Activated CD8-positive, alpha-beta T cell treated with anti-CD3 and anti-CD28 coated beads, Interleukin-2, amount 10 ng/mL, durations not matched to agents 7 days and 5 days (primary cell): ENCODE measurements at places on chromosomes 12 and 14. TPM values are rescaled to one million over a fixed set of nuclear protein-coding genes. Genes with fewer than 3 reads are reported as not detected.

GRCh38 chr12:110345176-110345661 is 58.3 kb downstream of the ANAPC7 start:
- DNase-seq, result no peak

DNA sequence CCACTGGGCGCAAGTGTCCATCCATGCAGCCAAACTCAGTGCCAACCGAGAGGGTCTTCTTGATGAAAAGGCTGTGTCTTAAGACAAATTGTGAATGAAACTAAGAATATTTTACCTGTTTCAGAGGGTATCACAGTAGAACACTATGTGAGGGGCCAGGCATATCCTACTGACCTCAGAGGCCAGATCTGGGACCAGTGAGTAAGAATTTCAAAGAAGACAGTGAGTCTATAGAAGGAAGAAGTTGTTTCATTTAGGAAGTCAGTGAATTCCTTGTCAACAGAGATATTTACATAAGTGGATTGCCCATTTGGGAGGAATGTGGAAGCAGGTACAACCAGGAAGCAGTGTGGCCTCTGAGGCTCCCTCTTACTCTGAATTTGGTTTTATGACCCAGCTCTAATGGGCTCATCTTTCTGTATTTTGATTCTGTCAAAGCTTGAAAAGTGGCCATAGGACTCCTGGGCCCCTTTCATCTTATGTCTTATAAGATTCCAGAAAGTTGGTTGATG is 137.4 kb downstream of the ZNF664 start:
- DNase-seq, result no peak

DNA sequence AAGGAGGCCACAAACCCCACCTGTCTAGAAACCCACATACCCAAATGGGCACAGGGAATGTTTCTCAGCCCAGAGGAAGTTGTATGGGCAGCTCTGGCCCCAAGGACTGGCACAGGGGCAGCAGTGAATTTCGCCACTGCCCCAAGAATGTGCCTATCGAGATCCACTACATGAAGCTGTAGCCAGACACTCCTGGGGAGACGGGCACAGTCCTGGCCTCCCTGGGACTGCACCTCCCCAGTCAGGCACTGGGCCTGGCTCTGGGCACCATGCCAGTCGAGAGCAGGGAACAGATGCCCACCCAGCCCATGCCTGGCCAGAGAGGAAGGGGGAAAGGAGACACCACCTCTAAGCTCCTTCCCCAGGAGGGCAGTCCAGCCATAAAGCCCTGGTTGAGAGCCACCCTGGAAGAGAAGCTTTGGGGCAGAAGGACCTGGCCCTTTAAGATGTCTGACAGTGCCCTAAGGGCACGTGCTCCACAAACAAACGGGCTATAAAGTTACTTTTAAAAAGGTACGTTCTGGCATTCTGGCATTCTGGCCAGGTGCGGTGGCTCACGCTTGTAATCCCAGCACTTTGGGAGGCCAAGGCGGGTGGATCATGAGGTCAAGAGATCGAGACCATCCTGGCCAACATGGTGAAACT is 8.4 kb downstream of the ADCY6 start:
- DNase-seq, result no peak

DAO gene
- not detected for total RNA-seq

LALBA gene
- total RNA-seq, result not detected

DNA sequence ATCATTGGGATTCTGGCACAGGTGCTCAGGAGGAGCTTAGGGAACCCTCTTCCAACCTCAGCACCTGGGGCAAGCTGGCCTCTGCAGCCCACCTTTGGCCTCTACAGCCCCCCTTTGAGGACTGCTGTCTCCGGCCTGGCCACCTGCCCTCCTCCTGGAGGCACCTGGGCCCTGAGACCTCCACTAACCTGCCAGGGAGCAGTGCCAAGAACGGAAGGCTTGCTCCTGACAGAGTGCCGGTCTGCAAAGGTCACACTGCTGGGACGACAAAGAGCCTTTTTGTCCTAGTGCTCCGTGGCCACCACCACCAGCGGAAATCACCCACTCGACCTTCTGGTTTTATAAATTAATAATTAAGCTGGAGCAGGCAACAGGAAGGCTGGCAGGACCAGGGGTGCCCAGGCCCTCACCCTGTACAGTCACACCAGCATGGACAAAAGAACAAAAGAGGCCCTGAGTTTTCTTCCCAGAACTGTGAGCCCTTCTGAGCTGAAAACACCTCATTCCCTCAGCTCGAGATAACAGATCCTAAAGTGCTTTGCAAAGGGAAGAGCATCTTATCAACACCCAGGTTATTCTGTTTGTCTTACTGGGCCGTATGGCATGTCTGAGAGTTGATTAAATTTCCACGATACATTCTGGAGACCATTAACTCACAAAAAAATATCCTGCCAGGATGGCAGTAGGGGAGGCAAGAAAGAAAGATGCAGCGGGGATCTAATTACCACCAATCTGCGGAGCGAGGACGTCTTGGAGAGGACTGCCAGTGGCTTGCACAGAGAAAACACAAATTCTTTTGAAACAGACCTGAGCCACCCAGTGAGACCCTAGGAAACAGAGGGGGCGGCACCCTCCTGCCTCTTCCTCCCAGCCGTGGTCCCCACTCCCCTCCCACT is 8.2 kb downstream of the TESC start:
- no peak for DNase-seq

- DNase-seq, result no peak
These were observed 45.6 kb upstream of the RBM19 start for GRCh38 chr12:114011711-114012110.

DNA sequence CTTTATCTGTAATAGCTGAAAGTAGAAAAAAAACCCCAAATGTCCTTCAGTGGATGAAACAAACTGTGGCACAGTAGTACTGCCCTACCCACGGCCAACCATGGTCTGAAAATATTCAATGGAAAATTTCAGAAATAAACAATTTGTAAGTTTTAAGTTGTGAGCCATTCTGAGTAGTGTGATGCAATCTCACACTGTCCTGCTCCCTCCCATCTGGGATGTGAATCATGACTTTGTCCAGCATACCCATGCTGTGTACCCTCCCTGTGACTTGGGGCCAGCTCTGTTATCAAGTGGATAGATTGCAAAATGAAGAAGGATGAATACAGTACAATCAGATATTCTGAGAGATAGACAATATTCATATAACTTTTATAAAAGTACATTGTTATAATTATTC is 106.2 kb downstream of the SMOC1 start:
- no peak for DNase-seq

PYGL gene
- not detected for total RNA-seq

- no peak for DNase-seq
These were observed 72.0 kb downstream of the RIMBP2 start for GRCh38 chr12:130644146-130644545.

PPP1R1A gene
- not detected for total RNA-seq

DNA sequence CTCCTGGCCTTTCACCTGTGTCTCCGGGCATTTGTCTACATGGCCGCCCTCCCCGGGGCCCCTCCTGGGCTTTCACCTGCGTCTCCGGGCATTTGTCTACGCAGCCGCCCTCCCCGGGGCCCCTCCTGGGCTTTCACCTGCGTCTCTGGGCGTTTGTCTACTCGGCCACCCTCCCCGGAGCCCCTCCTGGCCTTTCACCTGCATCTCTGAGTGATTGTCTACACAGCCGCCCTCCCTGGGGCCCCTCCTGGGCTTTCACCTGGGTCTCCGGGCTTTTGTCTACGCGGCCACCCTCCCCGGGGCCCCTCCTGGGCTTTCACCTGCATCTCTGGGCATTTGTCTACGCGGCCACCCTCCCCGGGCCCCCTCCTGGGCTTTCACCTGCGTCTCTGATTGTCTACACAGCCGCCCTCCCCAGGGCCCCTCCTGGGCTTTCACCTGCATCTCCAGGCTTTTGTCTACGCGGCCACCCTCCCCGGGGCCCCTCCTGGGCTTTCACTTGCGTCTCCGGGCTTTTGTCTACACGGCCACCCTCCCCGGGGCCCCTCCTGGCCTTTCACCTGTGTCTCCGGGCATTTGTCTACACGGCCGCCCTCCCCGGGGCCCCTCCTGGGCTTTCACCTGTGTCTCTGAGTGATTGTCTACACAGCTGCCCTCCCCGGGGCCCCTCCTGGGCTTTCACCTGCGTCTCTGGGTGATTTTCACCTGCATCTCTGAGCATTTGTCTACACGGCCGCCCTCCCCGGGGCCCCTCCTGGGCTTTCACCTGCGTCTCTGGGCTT is 68.0 kb upstream of the GALNT9 start:
- DNase-seq, result no peak

GRCh38 chr12:57619434-57620244 is 8.4 kb downstream of the ARHGEF25 start:
- DNase-seq, result peak; percentile 38

TAS2R50 gene
- total RNA-seq, result 1.4 TPM

DNA sequence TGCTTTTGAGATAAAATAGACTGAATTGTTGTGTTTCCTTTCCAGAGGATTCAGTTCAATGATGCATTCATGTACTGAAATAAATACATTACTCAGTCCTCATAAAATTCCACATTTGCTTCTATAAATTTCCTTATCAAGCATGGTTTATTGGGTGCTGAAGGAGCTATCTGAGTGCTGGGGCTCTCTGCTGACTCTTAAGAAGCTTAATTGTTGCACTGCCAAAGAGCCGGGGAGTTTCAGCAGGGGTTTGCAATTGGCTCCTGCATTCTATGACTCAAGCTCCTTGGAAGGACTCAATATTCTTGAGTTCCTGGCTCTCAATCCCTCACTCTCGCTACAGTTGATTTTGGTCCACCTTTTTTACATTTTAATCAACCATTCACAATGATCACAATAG is 69.8 kb upstream of the PYGL start:
- no peak for DNase-seq

DNA sequence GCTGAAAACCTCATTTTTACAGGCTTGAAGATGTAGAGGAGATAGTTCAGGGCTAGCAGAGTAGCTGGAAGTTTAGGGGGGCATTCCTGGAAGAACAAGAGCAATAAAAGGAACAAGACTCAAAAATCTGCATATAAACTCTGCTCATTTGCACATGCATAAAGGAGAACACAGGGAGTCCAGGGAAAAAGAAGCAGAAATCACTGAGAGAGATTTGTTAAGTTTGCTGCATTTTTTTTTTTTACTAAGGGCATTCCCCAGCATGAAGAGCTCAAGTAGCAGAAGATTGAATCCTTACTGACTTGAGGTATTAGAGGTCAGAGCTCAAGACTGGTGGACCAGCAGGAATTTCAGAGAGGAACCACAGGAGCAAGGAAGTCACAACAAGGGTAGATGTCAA is 28.2 kb upstream of the BCL11B start:
- no peak for DNase-seq

MGP gene
- total RNA-seq, result 0.21 TPM

- DNase-seq, result no peak
These were observed 184.9 kb upstream of the MYL2 start for GRCh38 chr12:111105294-111105693.

DNA sequence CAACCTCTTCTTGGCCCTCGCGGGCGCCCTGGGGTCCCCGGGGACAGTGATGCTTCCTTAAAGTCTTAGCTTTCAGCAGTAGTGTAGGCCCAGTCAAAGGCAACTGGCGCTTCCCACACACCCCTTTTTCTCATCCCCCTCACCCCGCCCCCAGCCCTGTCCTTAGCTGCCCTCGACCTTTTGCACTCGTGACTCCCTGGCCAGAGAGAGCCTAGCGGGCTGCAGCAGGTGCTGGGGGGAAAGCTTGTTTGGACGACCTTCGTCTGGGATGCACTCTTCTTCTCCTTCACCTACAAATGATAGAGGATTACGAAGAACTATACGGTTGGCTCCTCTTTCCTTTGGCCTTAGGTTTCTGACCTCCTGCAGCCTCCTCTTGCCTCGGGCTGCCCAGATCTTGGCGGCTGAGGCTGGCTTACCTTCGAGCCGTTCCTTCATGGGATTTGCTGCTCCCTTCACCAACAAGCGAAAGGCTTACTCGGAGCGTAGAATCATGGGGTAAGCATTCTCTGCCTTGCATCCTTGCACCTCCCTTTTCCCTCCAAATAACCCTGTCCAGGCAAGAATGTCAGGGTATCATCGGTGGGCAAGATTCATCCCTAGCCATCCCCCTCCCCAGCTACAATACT is 815 bp downstream of the COQ10A start:
- DNase-seq, result no peak

DNA sequence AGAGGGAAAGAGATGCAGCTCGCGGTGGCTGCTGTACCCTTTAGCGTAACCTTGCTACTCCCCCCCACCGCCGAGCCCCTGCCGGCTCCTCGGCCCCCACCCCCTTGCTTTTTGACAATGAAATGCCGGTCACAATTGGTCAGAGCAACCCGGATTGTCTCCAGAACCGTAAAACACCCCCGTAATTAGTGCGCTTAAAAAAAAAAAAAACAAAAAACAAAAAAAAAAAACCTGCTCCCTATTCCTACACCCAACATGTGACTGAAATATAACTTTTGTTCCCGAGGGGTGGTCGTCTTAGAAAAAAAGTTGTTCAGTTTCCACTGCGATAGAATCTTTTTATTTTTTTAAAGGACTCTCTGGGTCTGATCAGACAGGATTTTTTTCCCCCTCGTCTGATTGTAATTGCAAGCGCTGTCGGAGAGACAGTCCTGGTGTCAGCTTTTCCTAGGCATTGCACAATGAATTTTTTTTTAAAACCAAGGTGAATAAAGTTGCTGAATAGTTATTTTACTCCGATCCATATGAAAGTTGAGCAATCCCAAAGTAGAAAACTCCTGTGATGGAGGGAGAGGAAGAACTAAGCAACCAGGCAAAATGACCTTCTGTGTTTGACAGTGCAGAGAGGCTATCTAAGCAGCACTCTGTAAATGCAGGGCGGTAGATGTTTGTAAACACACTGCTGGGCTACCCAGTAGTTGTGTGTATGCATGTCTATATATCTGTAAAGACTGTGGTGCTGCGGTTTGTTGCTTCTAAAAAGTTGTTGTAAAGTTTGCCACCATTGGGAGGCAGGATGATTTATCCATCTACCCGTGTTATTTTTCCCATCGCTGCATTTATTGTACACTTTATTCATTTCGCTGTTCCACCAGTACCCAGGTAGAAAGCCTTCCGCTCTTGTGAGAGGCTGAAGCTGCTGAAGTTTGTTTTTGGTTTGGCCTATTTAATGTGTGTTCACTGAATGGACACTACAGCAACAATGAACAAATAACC is 1.1 kb downstream of the ETV6 start:
- peak; percentile 44 for DNase-seq

TAS2R7 gene
- total RNA-seq, result not detected

DNA sequence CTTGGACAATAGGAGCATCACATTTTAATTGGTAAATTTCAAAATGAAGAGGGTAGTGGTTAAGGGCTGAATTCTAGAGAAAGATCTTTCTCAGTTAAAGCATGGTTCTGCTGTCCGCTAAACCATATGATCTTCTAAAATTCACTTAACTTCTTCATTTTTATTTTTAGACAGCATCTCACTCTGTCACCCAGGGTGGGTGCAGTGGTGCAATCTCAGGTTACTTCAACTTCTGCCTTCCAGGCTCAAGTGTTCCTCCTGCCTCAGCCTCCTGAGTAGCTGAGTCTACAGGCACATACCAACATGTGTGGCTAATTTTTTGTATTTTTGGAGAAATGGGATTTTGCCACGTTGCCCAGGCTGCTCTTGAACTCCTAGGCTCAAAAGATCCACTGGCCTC is 226.7 kb upstream of the ABCD2 start:
- no peak for DNase-seq

DNA sequence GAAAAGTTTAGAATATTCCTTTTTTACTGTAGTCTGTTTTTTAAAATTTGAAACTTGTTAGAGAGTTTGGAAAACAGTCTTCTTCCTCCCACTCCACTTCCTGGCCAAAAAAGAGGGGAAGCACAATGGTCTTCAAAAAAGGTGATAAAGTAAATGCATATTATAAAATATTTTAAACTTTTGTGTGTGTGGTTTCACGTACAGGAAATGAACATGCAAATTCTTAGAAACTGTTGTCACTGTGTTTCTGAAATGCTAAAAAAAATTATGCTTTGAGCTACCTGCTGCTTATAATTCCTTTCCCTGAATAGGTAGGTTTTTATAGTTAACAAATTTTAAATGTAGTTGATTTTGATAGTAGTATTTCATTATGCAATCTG is 2.9 kb downstream of the FGFR1OP2 start:
- no peak for DNase-seq

ESRRB gene
- total RNA-seq, result 0.05 TPM
